SJCRH30 (cell line): ENCODE measurements at places on chromosomes 2 and 18. TPM values are rescaled to one million over a fixed set of nuclear protein-coding genes. Genes with fewer than 3 reads are reported as not detected.

HOXD13 gene
- total RNA-seq: 11.0 and 13.6 TPM in 2 replicates

SLC5A6 gene
- total RNA-seq: 74.3 and 95.9 TPM in 2 replicates

DNA sequence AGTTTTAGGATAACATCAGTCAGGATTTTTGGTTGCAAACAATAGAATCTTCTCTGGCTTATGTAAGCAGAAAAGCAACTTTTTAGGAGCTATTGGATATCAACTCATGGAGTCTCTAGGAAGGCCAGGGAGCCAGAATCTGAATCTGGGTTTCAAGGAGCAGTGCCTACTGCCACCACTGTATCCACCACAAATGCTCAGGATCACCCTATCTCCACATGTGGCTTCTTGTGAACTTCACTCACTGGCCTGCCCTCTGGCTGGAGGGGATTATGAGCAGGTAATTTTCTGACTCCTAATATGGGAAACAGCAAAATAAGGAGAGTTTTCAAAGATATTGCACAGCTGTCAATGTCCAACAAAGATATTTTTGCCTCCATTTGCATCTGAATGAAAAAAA lies 142.9 kb downstream of the PKP4 start:
- no peak for DNase-seq
- no peaks in the 10 kb centered on the region for H3K27me3 ChIP-seq
- peaks cover 5% of the 10 kb centered on the region for H3K36me3 ChIP-seq
- no peaks in the 10 kb centered on the region for H3K4me1 ChIP-seq
- H3K27ac ChIP-seq: no peak overlapping the region

DNA sequence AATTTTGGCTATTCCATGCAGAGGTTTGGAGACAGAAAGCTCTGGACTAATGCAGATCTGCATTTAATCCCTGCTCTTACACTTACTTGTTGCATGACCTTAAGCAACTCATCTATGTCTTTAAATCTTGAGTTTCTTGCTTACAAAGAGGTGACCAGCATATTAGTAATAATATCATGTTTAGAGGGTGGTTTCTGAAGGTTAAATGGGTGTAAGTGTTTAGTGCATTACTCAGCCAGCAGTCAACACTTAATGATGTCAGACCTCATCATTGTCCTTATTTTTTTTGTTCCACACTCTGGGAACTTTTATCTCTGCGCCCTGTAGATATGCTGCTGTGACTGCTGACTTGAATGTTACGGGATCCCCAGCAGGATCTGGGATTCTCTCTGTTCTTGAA lies 1.7 kb downstream of the IL1RL1 start:
- no peaks in the 10 kb centered on the region for H3K36me3 ChIP-seq
- no peak overlapping the region for H3K4me3 ChIP-seq
- H3K27me3 ChIP-seq: peaks cover 3% of the 10 kb centered on the region; the same call in 1 of the 2 replicates
- H3K4me1 ChIP-seq: no peaks in the 10 kb centered on the region
- DNase-seq: no peak

DNA sequence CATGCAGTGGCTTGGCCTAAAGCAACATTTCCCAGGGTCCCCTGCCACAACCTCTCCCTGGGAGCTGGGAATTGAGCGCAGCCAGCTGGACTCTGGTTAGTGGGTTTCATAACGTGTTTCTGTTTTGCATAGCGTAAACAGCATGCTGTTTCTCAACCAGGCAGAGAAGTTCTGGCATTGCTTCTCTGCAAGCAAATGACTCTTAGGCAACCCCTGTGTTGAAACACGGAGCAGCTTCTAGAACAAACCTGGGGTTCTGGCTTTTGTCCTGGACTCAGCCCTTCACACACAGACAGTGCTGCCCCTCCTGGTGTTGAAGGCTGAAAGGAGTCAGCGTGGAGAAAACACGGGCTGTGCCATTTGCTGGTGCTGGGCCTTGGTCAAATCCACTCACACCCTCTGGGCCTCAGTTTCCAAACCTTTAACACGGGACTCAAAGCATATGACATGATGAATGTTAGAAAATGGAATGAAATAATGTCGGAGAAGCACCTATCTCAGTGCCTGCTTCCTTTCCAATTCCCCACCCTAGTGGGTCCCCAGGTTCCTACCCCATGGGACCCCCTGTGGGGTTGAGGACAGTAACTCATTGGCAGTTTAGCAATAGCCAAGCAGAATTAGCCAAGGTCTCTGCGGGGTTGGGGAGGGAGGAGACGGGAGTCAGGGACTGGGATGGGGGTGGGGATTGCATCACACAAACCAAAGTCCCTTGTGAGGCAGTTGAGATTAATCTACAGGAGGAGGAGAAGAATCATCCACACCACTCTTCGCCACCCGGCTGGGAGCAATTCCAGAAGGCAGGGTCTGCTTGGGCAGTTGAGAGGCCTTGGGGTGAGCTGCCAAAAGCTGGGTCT lies 30.2 kb upstream of the IL1R2 start:
- H3K27ac ChIP-seq: no peak overlapping the region
- H3K4me1 ChIP-seq: no peaks in the 10 kb centered on the region
- no peak for DNase-seq
- H3K36me3 ChIP-seq: no peaks in the 10 kb centered on the region

- no peak overlapping the region for H3K4me3 ChIP-seq
- DNase-seq: no peak
- H3K4me1 ChIP-seq: no peaks in the 10 kb centered on the region
- H3K36me3 ChIP-seq: no peaks in the 10 kb centered on the region
- no peak overlapping the region for H3K27ac ChIP-seq
Measured at GRCh38 chr2:172535119-172535518, 20.8 kb upstream of the PDK1 start.
